Osteoblast (primary cell): ENCODE measurements at places on chromosomes 16 and 17. TPM values are rescaled to one million over a fixed set of nuclear protein-coding genes. Genes with fewer than 3 reads are reported as not detected.

Gene GRB7
- under 0.01 and 0.29 TPM in 2 replicates for total RNA-seq

Gene C16orf86
- total RNA-seq = 6.2 and 6.9 TPM in 2 replicates

Gene DRC3
- 1.8 and 2.9 TPM in 2 replicates for total RNA-seq

Gene CD300LB
- not detected in 2 replicates for total RNA-seq

Gene AARSD1
- 14.1 and 16.2 TPM in 2 replicates for total RNA-seq

Gene GPR142
- not detected in 2 replicates for total RNA-seq

Gene KRT31
- total RNA-seq = not detected in 2 replicates

Gene PRR35
- total RNA-seq = under 0.01 TPM in 1 of 2 replicates, not detected in the other

Gene LPCAT2
- 19.4 and 23.5 TPM in 2 replicates for total RNA-seq

DNA sequence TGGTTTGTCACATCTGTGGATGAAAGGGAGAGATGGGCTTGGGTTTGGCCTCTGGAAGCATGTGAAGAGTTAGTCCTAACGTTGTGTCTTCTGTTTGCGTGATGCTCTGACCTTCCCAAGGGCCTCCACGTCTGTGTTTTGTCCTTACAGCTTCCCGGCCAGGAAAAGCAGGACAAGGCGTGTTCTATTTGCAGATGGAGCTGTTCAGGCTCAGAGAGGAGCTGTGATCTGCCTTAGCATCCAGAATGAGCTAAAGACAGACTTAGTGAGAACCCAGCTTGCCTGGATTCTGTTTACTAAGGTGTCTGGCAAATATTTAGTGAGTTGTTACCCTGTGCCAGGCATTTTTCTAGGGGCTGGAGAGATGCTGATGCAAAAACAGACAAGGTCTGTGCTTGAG is 282.1 kb downstream of the CBLN1 start:
- H3K36me3 ChIP-seq = no peaks in the 10 kb centered on the region
- H3K4me3 ChIP-seq = no peak overlapping the region
- no peaks in the 10 kb centered on the region for H3K27me3 ChIP-seq
- no peak overlapping the region for H3K27ac ChIP-seq

DNA sequence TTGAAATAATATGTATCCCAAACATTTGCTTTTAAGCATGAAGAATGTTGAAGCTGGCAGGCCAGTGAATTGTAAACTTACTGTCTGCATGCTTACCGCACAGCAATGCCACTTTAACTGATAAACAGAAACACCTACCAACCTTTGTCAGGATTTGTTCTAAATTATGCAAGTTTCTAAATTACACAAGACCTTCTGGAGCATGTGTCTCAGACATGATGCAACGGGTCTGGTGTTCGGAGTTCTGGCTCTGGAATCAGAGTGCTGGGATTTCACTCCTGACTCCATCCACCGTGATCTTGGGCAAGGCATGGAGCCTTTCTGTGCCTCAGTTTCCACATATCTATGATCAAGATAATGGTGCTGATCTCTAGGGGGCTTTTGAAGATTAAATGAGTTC is 111.2 kb downstream of the CCT6B start:
- DNase-seq = no peak
- no peaks in the 10 kb centered on the region for H3K36me3 ChIP-seq
- H3K27ac ChIP-seq = no peak overlapping the region
- no peak overlapping the region for H3K4me3 ChIP-seq

DNA sequence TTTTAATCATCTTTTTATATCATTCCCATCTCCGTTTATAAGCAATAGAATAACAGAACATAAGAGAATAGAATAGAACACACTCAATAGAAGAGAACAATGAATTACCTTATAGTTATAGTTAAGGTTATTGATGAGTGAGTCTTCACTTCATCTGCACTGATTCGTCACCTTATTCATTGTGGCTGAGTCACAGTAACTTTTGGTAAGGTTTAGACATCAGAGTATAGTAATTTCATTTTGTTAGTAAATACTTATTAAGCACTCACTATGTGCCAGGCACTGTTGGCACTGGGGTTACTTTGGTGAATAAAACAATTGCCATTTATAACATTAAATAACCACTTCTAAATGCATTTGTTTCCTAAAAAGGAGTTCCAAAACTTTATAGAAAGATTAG is 22.5 kb downstream of the PHKB start:
- H3K27ac ChIP-seq = no peak overlapping the region
- H3K27me3 ChIP-seq = no peaks in the 10 kb centered on the region

DNA sequence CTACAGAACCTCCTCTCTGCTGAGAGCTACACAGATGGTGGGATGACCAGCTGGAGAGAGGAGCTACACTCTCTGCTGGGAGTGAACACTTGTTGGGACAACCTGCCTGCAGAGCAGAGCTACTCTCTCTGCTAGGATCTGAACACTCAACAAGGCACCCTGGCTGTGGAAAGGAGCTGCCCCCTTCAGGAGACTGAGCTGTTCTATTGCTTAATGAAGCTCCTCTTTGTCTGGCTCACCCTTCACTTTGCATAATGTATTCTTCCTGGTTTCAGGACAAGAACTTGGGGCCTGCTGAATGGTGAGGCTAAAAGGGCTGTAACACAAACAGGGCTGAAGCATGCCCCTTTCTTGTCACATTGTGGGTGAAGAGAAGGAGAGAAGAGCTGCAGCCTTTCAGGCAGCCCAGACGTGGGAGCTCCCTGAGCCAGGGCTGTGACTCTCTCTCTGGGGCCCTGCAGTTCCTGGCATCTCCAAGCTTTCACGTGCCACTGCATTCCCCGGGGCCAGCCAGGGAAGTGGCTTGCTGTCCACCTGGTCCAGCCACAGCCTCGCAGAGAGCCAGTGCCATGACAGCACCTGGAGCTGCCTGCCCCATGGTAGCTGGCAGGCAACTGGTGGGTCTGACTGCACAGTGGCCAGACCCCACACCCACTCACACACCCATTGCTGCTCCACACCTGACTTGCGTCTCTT is 272.8 kb upstream of the KCNJ16 start:
- no peak overlapping the region for H3K4me3 ChIP-seq
- no peak for DNase-seq
- H3K36me3 ChIP-seq = no peaks in the 10 kb centered on the region
- H3K4me1 ChIP-seq = no peaks in the 10 kb centered on the region

DNA sequence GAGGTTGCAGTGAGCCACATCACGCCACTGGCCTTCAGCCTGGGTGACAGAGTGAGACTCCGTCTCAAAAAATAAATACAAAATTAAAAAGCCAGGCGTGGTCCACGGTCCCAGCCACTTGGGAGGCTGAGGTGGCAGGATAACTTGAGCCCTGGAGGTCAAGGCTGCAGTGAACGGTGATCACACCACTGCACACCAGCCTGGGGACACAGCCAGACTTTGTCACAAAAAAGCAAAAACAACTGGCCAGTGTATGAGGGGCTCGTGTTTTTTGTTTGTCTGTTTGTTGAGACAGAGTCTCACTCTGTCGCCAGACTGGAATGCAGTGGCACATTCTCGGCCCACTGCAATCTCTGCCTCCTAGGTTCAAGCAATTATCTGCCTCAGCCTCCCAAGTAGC is 1.2 kb upstream of the UBB start:
- no peak overlapping the region for H3K27ac ChIP-seq
- H3K27me3 ChIP-seq = no peaks in the 10 kb centered on the region
- H3K36me3 ChIP-seq = peaks cover 19% of the 10 kb centered on the region
- no peak overlapping the region for H3K4me3 ChIP-seq
- H3K4me1 ChIP-seq = peaks cover 28% of the 10 kb centered on the region
- DNase-seq = no peak

DNA sequence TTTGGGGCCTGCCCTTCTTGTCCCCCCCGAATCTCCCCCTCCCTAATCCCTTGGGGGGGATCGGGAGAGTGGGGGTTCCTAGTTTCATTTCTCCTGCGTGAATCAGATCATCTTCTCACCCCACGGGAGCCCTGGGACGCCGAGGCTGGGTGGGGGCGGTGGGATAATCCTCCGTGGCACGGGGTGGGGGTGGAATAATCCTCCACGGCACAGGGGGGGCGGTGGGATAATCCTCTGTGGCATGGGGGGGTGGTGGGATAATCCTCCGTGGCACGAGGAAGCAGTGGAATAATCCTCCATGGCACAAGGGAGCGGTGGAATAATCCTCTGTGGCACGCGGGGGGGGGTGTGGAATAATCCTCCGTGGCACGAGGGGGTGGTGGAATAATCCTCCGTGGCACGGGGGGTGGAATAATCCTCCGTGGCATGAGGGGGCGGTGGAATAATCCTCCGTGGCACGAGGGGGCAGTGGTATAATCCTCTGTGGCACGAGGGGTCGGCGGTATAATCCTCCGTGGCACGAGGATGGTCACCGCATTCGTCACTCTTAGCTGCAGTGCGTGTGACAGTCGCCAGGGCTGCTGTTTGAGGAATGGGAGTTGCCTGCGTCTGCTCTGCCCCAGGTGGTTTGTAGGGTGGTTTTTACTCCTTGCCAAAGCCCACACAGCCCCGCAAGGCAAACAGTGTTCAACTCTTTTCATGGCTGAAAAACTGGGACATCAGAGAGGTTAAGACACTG is 156.9 kb downstream of the LAT start:
- H3K27me3 ChIP-seq = peaks cover 4% of the 10 kb centered on the region
- DNase-seq = no peak
- no peak overlapping the region for H3K27ac ChIP-seq
- no peaks in the 10 kb centered on the region for H3K36me3 ChIP-seq
- H3K4me3 ChIP-seq = no peak overlapping the region

- peaks cover 6% of the 10 kb centered on the region for H3K4me1 ChIP-seq
- H3K4me3 ChIP-seq = no peak overlapping the region
- H3K27ac ChIP-seq = no peak overlapping the region
- no peaks in the 10 kb centered on the region for H3K27me3 ChIP-seq
Observed at GRCh38 chr17:62621223-62621622, 6.2 kb upstream of the MRC2 start.

GRCh38 chr16:71590584-71590983 is 13.7 kb upstream of the TAT start:
- H3K27ac ChIP-seq = no peak overlapping the region
- H3K36me3 ChIP-seq = no peaks in the 10 kb centered on the region
- H3K27me3 ChIP-seq = no peaks in the 10 kb centered on the region

DNA sequence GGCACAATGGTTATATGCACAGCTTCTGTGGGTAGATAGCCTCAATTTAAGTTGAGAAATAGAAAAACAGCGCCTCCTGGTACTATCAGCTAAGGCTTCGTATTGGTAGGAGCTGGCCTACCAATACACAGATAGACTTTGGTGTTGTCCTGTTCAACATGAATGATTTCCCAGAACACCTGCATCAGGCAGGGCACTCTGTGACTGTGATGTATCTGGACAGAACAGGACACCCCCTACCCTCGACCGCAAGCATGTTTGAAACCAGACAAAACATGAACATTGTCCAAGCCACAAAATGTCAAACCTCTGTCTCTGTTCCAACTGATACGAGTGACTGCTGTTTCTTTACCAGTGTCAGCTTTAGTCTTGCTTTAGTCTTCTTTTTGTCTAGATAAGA is 144.9 kb downstream of the HAPSTR1 start:
- H3K4me3 ChIP-seq = no peak overlapping the region
- H3K4me1 ChIP-seq = no peaks in the 10 kb centered on the region
- DNase-seq = no peak
- H3K27ac ChIP-seq = no peak overlapping the region
- H3K36me3 ChIP-seq = no peaks in the 10 kb centered on the region
- H3K27me3 ChIP-seq = no peaks in the 10 kb centered on the region

- no peaks in the 10 kb centered on the region for H3K36me3 ChIP-seq
- peaks cover 34% of the 10 kb centered on the region for H3K4me1 ChIP-seq
- H3K27ac ChIP-seq = peak overlapping the region; percentile 21
- DNase-seq = peak; percentile 94
Observed at GRCh38 chr16:8867932-8868415, 832 bp downstream of the CARHSP1 start.

DNA sequence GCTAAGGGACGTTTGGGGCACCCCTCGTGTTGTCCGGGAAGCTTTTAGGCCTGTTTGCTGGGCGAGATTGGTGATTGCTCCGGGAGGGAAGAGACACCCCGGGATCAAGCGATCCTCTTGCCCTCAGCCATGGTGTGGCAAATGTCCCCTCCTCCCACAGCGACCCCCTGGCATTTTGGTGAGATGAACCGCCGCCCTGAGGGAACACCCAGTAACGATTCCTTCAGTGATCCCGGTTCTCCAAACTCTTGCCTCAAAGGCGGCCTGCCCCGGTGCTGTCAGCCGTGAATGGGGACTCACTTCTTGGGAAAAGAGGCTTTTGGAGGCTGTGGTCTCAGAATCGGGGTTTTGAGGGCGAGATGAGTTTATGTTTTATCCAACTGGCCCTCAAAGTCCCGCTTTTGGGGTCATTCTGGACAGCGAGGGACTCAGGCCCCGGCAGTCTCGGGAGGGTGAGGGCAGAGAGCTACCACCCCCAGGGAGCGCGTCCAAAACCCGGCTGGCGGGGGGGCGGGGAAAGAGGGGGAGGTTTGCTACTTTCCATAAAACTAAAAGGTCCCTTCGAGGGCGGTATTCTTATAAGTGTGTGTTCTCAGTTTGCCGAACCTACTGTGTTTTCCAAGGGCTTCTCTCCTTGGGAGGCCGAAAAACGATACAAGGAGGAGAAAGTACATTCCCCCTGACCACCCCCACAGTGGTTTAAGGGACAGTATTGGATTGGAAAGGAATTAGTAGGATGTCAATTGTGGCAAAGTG is 232.7 kb downstream of the MRTFB start:
- H3K4me1 ChIP-seq = peaks cover 46% of the 10 kb centered on the region
- DNase-seq = peak; percentile 92
- no peaks in the 10 kb centered on the region for H3K36me3 ChIP-seq
- H3K27me3 ChIP-seq = no peaks in the 10 kb centered on the region
- H3K27ac ChIP-seq = peak overlapping the region; percentile 74

GRCh38 chr17:81513372-81513752 is 763 bp upstream of the ACTG1 start:
- peak; percentile 93 for DNase-seq
- H3K4me3 ChIP-seq = peak overlapping the region; percentile 74
- peak overlapping the region; percentile 63 for H3K27ac ChIP-seq
- peaks cover 39% of the 10 kb centered on the region for H3K36me3 ChIP-seq
- no peaks in the 10 kb centered on the region for H3K27me3 ChIP-seq

- peaks cover 31% of the 10 kb centered on the region for H3K36me3 ChIP-seq
- H3K27me3 ChIP-seq = no peaks in the 10 kb centered on the region
- DNase-seq = peak; percentile 99
Observed at GRCh38 chr16:1745900-1746692, 25.2 kb downstream of the NME3 start.

DNA sequence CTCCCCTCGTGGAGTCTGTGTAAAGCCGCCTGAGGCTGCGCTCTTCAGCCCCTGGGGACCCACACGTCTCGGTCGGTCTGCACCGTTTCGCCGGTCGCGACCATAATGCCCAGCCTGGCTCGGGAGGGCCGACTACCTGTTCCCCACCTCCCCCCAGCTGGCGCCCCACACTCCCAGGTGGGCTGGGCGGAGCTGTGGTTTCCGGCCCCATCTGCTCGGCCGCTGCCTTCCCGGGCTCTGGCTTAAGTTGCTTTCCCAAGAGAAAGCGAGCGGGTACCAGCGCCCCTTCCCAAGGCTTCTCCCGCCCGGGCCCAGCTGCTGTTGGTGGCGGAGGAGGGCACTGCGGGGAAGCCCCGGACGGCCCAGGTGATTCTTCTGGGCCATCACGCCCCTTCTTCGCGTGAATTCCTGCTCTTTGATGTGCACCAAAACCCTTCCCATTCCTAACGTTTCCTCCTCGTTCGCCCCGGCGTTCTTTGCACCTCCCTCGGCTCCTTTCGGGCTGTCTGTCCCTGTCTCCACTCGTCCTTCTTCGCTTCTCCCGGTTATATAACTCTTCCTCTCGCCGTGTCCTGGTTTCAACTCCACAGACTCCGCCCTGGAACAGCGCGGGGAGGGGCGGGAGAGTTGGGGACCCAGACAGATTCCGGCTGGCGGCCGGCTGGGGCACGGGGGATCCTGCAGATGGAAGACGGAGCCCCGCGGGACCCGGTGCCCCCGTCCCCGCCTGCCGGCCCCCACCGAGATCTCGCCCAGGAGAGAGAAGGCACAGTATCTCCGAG is 2.0 kb downstream of the KDM6B start:
- DNase-seq = no peak
- peaks cover 11% of the 10 kb centered on the region for H3K27me3 ChIP-seq
- peaks cover 38% of the 10 kb centered on the region for H3K4me1 ChIP-seq
- peak overlapping the region; percentile 89 for H3K27ac ChIP-seq
